ENCODE measurements at places on chromosomes 4 and X. TPM values are rescaled to one million over a fixed set of nuclear protein-coding genes. Genes with fewer than 3 reads are reported as not detected.

The SMIM31 gene
- not detected for total RNA-seq

The GUCY1A1 gene
- 76.0 TPM for total RNA-seq

The ASB9 gene
- total RNA-seq: 4.4 TPM

The SLC6A8 gene
- total RNA-seq: 8.0 TPM

The DRD5 gene
- total RNA-seq: not detected

The BEX4 gene
- 36.1 TPM for total RNA-seq

The SLC34A2 gene
- 2,903 TPM for total RNA-seq

The PNMA6F gene
- total RNA-seq: not detected

DNA sequence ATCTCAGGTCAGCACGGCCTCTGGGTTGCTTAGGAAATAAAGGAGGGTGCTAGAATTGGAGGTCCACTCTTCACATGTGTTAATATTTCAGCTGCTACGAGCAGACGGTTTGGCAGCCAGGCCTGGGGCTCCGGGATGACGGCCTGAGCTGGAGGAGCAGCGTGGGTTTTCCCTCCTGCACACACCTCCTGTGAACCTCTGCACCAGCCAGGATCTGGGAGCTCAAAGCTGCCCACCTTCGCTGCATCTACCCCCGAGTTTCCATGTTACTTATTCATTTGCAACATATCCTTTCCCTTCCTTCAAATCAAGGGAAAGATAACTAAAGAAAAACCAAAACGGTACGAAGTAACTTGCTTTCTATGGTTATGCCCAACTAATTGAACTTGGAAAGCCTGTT lies 13.6 kb downstream of the STOX2 start:
- DNase-seq: no peak
- no peaks in the 10 kb centered on the region for H3K27me3 ChIP-seq
- no peak overlapping the region for H3K4me3 ChIP-seq
- no peaks in the 10 kb centered on the region for H3K36me3 ChIP-seq

- no peak for DNase-seq
- no peaks in the 10 kb centered on the region for H3K27me3 ChIP-seq
- H3K4me3 ChIP-seq: no peak overlapping the region
- no peaks in the 10 kb centered on the region for H3K36me3 ChIP-seq
Measured at GRCh38 chr4:150069353-150069752, 8.9 kb upstream of the DCLK2 start.

- H3K4me3 ChIP-seq: no peak overlapping the region
- DNase-seq: peak; percentile 73
- no peak overlapping the region for H3K27ac ChIP-seq
Measured at GRCh38 chr4:51831133-51831532, 11.8 kb upstream of the DCUN1D4 start.

DNA sequence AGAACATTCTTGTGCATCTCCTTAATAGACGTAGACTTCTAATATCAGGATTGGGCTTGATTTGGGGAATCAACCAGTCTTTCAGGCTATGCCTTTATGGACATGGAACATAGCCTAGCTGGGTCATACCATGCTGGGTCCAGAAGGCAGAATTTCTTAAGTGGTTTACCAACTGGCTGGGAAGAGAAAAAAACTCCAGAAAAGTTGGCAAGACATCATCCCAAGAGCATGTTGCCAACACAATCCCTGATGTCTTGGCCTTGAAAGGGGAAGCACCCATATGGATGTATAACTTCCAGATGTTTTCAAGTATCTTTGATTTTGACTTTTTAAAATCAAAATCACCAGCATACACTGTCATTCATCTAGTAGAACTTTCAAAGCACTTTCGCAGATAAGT lies 138.0 kb upstream of the FGF13 start:
- no peak overlapping the region for H3K4me3 ChIP-seq
- no peaks in the 10 kb centered on the region for H3K4me1 ChIP-seq
- no peaks in the 10 kb centered on the region for H3K36me3 ChIP-seq
- H3K27ac ChIP-seq: no peak overlapping the region

- no peak overlapping the region for H3K4me3 ChIP-seq
- DNase-seq: no peak
- peaks cover 20% of the 10 kb centered on the region for H3K36me3 ChIP-seq
- H3K27ac ChIP-seq: no peak overlapping the region
Measured at GRCh38 chr4:38062776-38063097, 102.5 kb downstream of the PTTG2 start.
